ENCODE measurements at places on chromosomes 4 and X. TPM values are rescaled to one million over a fixed set of nuclear protein-coding genes. Genes with fewer than 3 reads are reported as not detected.

DNA sequence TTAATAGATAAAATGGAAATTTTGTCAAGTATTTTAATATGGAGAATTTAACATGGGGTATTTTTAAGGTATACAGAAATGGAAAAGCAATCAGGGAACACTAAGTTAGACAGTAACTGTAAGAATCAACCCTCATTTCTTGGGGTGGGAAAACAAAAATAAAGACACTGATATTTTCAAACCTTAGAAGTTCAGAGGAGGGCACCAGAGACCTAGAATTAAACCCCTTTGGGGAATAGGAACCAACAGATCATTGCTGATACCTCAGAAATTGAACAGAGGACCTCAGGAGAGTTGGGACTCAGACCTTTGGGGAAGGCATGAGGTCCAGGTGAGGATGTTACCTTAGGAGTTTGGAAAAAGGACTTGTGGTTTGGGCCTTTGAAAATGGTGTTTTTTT, 435.6 kb downstream of the TMA16 start:
- no peaks in the 10 kb centered on the region for H3K27me3 ChIP-seq
- no peak overlapping the region for H3K4me3 ChIP-seq
- no peak overlapping the region for H3K27ac ChIP-seq
- no peak for DNase-seq

- no peaks in the 10 kb centered on the region for H3K36me3 ChIP-seq
- H3K27ac ChIP-seq, result no peak overlapping the region
- no peaks in the 10 kb centered on the region for H3K27me3 ChIP-seq
These were observed 48.3 kb downstream of the ATXN3L start for GRCh38 chrX:13271511-13271910.

- H3K27me3 ChIP-seq, result peaks cover under 1% of the 10 kb centered on the region
- no peak overlapping the region for H3K4me3 ChIP-seq
- H3K4me1 ChIP-seq, result peaks cover 4% of the 10 kb centered on the region
- DNase-seq, result no peak
- no peak overlapping the region for H3K27ac ChIP-seq
- no peaks in the 10 kb centered on the region for H3K36me3 ChIP-seq
These were observed 19.2 kb downstream of the MEPE start for GRCh38 chr4:87851953-87852352.

DNA sequence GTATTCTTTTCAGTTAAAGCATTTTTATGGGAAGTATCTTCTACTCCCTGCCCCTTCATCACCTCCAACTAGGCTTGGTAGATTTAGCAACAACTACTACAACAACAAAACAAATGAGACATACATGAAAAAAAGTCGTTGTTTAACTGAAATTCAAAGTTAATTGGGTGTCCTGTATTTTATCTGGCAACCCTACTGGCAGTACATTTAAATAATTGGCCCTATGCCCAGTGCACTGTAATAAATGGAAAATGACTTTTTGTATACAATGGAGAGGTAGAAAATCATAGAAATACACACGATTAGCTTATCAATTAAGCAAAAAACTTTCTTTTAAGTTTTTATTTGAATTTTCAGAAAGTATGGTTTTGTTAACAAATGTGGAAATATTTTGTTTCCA, 21.4 kb upstream of the CLGN start:
- no peaks in the 10 kb centered on the region for H3K4me1 ChIP-seq
- H3K27ac ChIP-seq, result no peak overlapping the region
- no peak overlapping the region for H3K4me3 ChIP-seq

The ODAM gene
- not detected for total RNA-seq

GRCh38 chr4:24889991-24890390, 22.9 kb downstream of the CCDC149 start:
- H3K4me3 ChIP-seq, result no peak overlapping the region
- DNase-seq, result no peak

DNA sequence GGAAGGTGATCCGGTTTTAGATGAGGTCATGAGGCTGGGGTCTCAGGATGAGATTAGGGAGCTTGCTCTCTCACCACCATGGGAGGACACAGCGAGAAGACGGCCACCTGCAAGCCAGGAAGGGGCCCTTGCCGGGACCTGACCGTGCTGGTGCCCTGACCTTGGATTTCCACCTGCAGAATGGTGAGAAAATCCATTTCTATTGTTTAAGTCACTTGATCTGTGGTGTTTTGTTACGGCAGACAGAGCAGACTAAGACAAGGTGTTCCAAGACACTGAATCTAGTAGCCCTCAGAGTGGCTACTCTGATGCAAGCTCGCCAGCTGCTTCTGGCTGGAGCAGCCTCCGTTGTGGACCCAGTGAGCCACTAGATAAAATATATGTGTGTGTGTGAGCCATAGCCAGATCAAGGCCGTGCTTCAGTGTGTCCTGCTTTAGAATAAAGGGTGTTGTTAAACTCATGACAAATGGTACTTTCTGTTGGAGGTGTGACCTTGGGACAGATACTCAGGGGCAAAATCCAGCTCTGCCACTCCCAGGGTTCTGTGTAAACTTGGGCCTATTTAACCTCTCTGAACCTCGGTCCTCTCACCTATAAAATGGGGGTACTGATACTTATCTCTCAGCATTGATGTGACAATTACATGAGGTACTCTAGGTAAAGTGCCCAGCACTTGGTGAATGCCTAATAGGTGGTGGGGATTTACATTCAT, 67.9 kb upstream of the STX18 start:
- H3K27me3 ChIP-seq, result no peaks in the 10 kb centered on the region
- H3K27ac ChIP-seq, result no peak overlapping the region
- no peaks in the 10 kb centered on the region for H3K4me1 ChIP-seq
- no peak for DNase-seq

DNA sequence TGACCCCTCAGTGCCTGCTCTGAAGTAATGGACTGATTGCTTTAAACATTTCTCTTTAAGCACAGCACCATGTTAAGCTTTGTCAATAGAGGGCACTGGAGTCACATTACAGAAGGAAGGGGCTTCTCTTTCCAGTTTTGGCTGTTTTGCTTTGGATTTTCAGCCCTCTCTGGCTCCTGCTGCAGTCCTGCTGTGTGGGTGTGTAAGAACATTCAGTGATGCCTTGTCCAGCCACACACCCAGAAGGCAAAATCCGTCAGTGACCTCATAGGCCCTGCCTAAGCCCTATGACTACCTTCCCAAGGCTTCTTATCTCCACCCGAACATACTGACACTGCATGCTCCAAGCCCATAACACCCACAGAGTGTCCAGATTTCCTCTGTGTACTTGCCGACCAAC, 215.3 kb upstream of the CTSO start:
- no peaks in the 10 kb centered on the region for H3K27me3 ChIP-seq
- H3K36me3 ChIP-seq, result no peaks in the 10 kb centered on the region
- DNase-seq, result no peak
- no peaks in the 10 kb centered on the region for H3K4me1 ChIP-seq
- H3K27ac ChIP-seq, result no peak overlapping the region

The SMR3B gene
- total RNA-seq, result not detected

The FAM47A gene
- total RNA-seq, result not detected

GRCh38 chrX:84737471-84737871, 235.2 kb upstream of the HDX start:
- H3K27me3 ChIP-seq, result peaks cover 12% of the 10 kb centered on the region
- no peak overlapping the region for H3K4me3 ChIP-seq
- DNase-seq, result no peak
- no peak overlapping the region for H3K27ac ChIP-seq
- peaks cover 3% of the 10 kb centered on the region for H3K4me1 ChIP-seq
- H3K36me3 ChIP-seq, result no peaks in the 10 kb centered on the region

DNA sequence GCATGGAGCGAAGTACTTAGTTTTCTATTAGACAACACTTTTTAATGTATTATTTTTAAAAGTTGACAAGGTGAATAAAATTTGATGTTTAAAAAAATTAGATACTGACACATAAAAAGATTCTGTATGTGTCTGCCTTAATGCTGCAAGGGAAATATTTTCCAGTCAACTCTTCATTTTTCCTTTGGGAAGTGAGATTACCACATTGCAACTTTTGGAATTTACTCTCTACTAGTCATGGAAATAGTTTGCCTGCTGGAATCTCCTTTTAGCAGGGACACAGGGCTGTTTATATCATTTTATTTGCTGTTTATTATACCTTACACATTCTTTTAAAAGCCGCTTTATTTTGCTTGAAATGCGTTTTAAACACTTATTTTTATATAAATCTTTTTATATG, 135.1 kb downstream of the MID1 start:
- no peaks in the 10 kb centered on the region for H3K36me3 ChIP-seq
- H3K27me3 ChIP-seq, result no peaks in the 10 kb centered on the region
- no peak overlapping the region for H3K27ac ChIP-seq
- no peak overlapping the region for H3K4me3 ChIP-seq

GRCh38 chrX:81201071-81201470, 642 bp downstream of the HMGN5 start:
- H3K36me3 ChIP-seq, result peaks cover 8% of the 10 kb centered on the region
- no peaks in the 10 kb centered on the region for H3K27me3 ChIP-seq
- peak overlapping the region; percentile 95 for H3K27ac ChIP-seq
- no peak for DNase-seq

DNA sequence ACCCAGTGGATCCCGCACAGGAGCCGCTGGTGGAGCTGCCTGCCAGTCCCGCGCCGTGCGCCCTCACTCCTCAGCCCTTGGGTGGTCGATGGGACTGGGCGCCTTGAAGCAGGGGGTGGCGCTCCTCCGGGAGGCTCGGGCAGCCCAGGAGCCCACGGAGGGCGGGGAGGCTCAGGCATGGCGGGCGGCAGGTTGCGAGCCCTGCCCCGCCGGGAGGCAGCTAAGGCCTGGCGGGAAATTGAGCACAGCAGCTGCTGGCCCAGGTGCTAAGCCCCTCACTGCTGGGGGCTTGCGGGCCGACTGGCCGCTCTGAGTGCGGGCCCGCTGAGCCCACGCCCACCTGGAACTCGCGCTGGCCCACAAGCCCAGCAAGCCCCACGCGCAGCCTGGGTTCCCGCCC, 127.1 kb upstream of the TMEM164 start:
- DNase-seq, result no peak
- H3K36me3 ChIP-seq, result no peaks in the 10 kb centered on the region
- H3K4me3 ChIP-seq, result no peak overlapping the region
- H3K4me1 ChIP-seq, result peaks cover 2% of the 10 kb centered on the region
- H3K27ac ChIP-seq, result no peak overlapping the region
- H3K27me3 ChIP-seq, result no peaks in the 10 kb centered on the region

GRCh38 chr4:140851032-140851636, 94.9 kb upstream of the TBC1D9 start:
- H3K4me3 ChIP-seq, result no peak overlapping the region
- no peak overlapping the region for H3K27ac ChIP-seq
- peaks cover 21% of the 10 kb centered on the region for H3K27me3 ChIP-seq

DNA sequence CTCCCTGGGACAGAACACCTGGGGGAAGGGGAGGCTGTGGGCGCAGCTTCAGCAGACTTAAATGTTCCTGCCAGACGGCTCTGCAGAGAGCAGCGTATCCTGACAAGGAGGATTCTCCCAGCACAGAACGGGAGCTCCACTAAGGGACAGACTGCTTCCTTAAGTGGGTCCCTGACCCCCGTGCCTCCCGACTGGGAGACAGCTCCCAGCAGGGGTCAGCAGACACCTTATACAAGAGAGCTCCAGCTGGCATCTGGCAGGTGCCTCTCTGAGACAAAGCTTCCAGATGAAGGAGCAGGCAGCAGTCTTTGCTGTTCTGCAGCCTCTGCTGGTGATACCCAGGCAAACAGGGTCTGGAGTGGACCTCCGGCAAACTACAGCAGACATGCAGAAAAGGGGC, 44.5 kb upstream of the FAAH2 start:
- no peak overlapping the region for H3K4me3 ChIP-seq
- no peaks in the 10 kb centered on the region for H3K27me3 ChIP-seq
- no peaks in the 10 kb centered on the region for H3K4me1 ChIP-seq
- no peak for DNase-seq
- no peak overlapping the region for H3K27ac ChIP-seq
- no peaks in the 10 kb centered on the region for H3K36me3 ChIP-seq

- H3K27ac ChIP-seq, result peak overlapping the region; percentile 86
- H3K4me3 ChIP-seq, result peak overlapping the region; percentile 98
- peaks cover 37% of the 10 kb centered on the region for H3K4me1 ChIP-seq
- H3K36me3 ChIP-seq, result peaks cover 16% of the 10 kb centered on the region
- H3K27me3 ChIP-seq, result no peaks in the 10 kb centered on the region
These were observed 1.5 kb downstream of the ZNF718 start for GRCh38 chr4:125833-126232.

DNA sequence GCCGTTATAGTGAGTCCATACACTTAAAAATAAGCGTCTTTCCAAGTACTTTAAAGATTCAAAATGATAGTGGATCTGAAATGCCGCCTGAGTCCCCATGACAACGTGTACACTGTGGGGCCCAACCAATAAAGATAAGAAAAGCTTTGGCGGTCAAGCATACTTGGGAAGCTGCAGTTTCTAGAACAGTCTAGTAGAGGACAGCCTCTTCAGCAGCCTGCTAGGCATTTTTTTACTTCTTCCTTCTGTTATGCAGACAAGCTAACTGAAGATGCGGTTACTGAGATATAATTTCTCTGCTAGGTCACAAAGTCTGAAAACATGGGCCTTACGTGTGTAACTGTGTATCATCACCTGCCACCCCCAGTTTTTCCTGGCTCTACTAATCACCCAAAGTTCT, 402 bp upstream of the UPRT start:
- H3K27ac ChIP-seq, result peak overlapping the region; percentile 99
- H3K27me3 ChIP-seq, result no peaks in the 10 kb centered on the region
- no peaks in the 10 kb centered on the region for H3K36me3 ChIP-seq
- peak overlapping the region; percentile 88 for H3K4me3 ChIP-seq
- H3K4me1 ChIP-seq, result peaks cover 15% of the 10 kb centered on the region

The PAGE5 gene
- not detected for total RNA-seq

The DCX gene
- total RNA-seq, result not detected

The CCDC120 gene
- 12.9 TPM for total RNA-seq

DNA sequence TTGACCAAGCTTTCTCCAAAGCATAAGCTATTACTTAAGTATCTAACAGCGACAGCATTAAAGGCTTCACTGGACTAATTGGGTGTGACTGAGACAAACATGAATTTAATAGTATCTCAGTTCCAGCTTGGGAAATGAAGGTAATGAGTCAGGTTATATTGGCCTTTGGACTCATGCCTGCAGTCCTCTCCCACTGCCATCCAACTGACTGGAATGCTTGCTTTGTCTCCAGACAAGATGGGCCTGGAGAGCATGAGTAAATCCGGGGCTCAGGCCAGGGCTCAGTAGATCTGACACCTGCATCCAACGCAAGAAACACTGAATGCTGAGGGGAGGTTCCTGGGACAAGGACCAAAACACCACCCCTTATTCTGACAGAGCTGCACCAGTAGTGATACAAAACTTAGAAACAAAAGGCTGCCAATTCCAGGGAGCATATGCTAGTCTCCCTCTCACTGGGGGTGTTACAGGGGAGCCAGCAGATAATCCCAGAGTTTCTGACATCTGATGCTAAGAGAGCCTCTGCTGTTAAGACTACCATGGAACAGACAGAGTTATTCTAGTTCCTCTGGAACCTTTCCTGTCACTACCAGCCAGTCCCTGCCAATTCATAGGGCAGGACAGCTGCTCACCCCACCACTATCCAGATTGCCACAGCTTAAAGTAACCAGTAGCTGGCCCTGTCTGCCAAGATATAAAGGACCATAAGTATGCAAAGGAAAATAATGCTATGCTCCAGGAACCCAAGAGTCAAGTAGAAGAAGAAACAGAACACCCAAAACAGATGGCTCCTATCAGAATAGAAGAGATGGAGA, 293.8 kb downstream of the IQCM start:
- H3K36me3 ChIP-seq, result no peaks in the 10 kb centered on the region
- H3K27me3 ChIP-seq, result peaks cover 3% of the 10 kb centered on the region
- no peak overlapping the region for H3K27ac ChIP-seq
- no peaks in the 10 kb centered on the region for H3K4me1 ChIP-seq
- no peak overlapping the region for H3K4me3 ChIP-seq

The MGARP gene
- total RNA-seq, result 0.27 TPM

The ERCC6L gene
- 0.22 TPM for total RNA-seq

The PPARGC1A gene
- total RNA-seq, result not detected

GRCh38 chrX:40521868-40522450, 58.8 kb upstream of the ATP6AP2 start:
- H3K4me3 ChIP-seq, result no peak overlapping the region
- DNase-seq, result no peak

The GAB3 gene
- total RNA-seq, result 9.9 TPM

The ART3 gene
- not detected for total RNA-seq

The H2BW2 gene
- not detected for total RNA-seq
